Inflammatory macrophage treated with lipopolysaccharide for 4 hours (primary cell): ENCODE measurements at places on chromosomes 11 and 22.
A peak's percentile ranks its signal among the peaks of the same experiment; 100 is the strongest.

GRCh38 chr22:39808081-39808480 lies 85.5 kb downstream of the ENTHD1 start:
- DNase-seq: no peak

GRCh38 chr11:33884035-33884434 lies 7.8 kb downstream of the LMO2 start:
- DNase-seq: no peak

DNA sequence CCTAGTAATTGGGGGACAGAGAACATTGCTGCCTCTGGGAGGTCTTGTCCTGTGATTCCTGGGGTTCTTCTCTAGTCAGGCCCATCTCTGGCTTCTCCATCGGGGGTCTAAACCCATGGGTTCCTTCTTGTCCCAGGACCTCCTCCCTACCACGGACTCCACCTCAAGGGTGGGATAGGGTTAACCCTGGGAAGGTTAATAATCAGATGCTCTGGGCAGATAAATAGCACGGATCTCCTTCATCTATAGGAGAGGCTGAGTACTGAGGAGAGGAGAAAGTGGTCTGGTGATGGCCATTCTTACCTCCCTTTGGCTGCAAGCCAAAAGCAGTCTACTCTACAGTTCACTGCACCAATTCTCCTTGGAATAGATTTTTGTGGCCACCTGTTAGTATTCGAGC lies 10.5 kb downstream of the HEPHL1 start:
- no peak for DNase-seq

GRCh38 chr11:64241491-64242374 lies 838 bp downstream of the FKBP2 start:
- peak; percentile 25 for DNase-seq

DNA sequence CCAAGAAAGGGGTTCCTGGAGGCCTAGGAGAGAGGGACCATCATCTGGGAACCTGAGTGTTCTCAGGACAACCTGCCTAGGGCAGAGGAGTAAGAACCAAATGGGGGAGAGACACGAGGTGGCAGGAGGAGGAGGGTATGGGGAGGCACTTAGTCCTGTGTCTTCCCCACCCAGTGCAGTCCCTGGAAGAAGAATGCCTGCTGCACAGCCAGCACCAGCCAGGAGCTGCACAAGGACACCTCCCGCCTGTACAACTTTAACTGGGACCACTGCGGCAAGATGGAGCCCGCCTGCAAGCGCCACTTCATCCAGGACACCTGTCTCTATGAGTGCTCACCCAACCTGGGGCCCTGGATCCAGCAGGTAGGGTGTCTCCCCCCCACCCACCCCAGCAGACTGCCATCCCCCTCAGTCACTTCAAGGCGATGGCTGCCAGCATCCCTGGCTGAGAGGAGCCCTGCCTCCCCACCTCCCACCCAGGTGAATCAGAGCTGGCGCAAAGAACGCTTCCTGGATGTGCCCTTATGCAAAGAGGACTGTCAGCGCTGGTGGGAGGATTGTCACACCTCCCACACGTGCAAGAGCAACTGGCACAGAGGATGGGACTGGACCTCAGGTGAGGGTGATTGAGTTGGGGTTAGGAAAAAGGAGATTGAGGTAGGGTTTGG lies 3.7 kb upstream of the INPPL1 start:
- DNase-seq: no peak

DNA sequence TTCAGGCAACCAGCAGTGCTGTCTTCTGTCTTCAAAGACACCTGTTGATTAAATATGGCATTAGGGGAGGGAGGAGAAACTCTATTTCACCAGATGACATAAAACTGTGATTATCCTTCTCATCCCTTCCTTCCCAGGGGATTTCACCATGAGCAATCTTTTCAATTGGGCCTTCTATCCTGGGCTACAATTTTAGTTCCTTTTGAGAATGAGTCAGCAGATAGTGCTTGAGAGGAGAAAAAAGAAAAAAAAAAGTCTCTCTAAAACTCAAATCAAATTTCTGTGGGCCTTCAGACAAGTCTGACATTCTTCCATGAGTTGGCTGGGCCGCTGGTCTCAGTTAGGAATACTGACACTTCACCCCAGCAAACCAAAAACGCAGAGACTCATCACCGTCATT lies 7.2 kb downstream of the FLI1 start:
- DNase-seq: no peak

DNA sequence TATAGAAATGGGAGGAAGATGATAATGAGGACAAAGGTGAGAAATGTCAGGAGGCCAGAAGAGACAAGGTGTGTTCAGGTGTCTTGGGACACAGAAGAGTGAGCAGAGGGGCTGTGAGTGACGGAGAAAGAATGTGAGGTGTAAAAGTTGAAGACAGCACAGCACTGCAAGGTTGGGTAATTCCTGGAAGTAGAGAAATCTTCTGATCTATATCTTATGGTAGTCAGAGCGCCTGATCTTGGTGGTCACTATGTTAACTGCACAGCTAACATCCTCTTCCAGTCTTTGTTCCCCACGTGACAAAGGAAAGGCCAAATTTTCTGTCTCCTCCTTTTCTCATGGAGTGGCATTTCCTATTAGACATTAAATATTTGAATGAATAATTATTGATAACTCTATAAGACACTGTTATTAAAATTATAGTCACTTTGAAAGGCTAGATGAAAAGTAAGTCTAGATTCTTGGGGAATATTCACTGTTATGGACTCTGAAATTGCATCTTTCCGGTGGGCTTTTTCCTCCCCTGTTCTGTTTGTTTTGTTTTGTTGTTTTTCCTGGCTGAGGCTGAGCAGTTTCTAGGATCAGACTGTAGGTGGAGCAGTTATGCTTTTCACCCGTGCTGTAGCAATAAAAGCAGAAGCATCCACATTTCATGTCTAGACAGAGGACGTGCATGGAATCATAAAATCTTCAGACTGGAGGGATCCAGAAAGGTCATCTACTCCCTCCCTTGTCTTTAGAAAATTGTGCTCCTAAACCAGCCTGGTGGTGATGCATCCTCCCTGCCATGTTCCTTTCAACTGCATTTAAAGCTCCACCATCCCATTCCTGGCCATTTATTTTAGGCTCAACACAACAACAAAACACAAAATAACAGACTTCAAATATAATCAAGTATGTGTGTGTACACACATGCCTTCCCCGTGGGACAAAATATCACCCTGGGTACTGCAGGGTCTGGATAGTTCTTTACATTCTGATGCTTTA lies 26.6 kb downstream of the SC5D start:
- peak; percentile 68 for DNase-seq

GRCh38 chr22:45180146-45180679 lies 16.5 kb downstream of the NUP50 start:
- no peak for DNase-seq

DNA sequence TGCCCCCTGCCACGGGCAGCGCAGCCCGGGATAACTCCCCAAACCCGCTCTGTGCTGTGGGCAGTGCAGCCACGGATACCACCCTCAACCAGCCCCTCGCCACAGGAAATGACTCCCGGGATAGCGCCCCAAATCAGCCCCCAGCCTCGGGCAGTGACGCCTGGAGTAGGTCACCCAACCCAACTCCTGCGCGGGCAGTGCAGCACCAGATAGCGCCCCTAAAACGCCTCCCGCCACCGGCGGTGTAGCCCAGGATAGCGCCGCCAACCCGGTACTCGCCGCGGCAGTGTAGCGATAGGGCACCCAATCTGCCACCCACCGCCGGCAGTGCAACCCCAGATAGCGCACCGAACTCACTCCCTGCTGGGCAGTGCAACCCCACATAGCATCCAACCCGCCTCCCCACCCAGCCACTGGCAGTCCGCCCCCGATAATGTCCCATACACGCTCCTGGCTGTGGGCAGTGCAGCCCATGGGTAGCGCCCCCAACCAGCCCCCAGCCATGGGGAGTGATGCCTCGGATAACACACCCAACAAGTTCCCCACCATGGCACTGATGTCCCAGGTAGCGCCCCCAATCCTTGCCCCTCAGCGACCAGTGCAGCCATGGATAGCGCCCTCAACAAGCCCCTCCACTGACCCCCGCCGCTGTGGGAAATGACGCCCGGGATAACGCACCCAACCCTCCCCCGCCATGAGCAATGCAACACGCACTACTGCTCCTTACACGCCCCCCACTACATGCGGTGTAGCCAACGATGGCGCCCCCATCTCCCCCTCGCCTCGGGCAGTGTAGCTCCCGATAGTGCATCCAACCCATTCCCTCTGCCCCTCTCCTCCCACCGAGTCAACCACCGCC lies 1.5 kb downstream of the RFPL2 start:
- no peak for DNase-seq

DNA sequence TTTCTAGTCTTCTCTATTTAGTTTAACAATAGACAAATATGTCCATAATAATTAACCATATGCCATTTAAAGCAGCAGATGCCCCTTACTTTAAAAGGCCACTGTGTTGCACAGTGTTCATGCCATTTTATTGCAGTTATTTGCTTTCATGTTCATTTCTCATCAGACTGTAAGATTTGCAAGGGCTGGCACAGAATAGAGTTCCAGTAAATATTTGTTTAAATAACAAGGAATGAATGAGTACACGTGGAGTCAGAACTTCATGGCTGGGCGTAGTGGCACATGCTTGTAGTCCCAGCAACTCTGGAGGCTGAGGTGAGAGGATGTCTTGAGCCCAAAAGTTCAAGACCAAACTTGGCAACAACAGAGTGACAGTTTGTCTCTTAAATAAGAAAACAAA lies 1228.6 kb downstream of the LRRC4C start:
- no peak for DNase-seq

- DNase-seq: no peak
These were observed 89.1 kb upstream of the MTNR1B start for GRCh38 chr11:92880381-92880780.

DNA sequence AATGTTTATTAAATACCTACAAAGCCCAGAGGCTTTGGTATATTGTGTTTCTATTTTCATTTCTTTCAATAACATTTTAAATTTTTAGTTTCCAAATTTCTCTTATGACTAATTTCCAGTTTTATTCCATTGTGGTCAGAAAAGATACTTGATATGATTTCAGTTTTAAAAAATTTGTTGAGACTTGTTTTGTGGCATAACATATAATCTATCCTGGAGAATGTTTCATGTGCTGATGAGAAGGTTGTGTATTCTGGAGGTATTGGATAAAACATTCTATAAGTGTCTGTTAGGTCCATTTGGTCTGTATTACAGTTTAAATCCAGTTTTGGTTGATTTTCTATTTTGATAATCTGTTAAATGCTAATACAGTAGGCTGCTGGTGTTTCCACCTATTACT lies 9.8 kb upstream of the RAG1 start:
- DNase-seq: no peak

- DNase-seq: peak; percentile 79
These were observed 21.8 kb downstream of the OR5AN1 start for GRCh38 chr11:59380263-59381059.

GRCh38 chr22:46053563-46054090 lies 76.7 kb upstream of the WNT7B start:
- DNase-seq: peak; percentile 63

DNA sequence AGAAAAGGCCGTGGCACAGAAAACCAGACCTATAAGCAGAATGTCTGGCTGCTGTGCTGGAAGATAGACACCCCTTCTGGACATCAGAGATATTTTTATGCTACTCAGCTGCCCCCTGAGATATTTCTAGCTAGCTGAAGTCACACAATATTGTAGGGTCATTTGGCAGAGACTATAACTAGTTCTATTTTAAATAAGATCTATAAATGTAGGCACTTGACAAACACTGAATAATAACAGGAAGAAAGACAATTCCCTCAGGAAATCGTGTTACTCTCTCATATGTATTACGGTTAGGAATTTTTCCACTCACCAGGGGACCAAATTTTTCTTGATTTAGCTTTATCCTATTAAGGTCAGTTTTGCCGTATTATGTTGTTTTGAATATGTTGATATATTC lies 845.4 kb downstream of the OPCML start:
- DNase-seq: no peak

- no peak for DNase-seq
These were observed 13.2 kb downstream of the HSD17B12 start for GRCh38 chr11:43693731-43694130.

DNA sequence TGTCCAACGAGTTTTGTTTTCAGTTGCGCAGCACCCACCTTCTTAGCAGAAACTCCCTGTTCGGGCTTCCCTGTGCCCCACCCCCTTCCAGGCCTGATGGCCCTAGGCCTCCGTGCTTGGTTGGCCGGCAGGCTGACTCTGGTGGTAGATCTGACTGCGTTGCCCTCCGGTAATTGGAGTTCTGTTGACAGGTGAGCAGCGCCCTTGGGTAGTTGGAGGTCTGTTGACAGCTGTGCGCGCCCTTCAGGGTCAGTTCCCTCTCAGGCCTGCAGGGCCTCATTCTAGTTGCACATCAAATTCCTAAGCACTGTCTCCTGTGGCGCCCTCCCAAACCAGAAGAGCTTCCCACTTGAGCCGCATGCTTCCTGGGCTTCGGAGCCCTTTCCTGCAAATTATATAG lies 776 bp downstream of the DGCR6 start:
- no peak for DNase-seq

DNA sequence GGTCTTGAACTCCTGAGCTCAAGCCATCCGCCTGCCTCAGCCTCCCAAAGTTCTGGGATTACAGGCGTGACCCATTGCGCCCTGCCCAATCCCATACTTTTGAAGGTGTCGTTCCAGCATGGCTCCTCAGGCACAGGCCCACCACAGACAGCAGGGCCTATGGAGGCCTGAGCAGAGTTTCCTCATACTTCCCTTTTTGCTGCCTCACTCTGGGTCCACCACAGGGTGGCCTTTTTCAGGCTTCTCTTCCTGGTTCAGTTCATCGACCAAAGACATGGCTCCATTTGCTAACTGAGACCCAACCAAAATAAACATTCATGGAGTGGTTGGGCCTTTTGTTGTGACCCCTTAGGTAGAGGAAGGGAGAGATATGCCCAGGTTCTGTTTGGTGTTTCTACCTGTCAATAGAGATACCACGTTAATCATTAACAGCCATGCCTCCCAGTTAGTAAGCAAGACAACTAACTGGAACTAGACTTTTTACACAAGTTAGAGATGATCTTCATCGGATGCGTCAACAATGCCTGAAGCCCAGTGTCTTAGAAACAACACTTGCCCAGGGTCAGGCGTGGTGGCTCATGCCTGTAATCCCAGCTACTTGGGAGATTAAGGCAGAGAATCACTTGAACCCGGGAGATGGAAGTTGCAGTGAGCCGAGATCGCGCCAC lies 35.1 kb downstream of the TRIOBP start:
- peak; percentile 75 for DNase-seq

GRCh38 chr11:8297781-8298440 lies 34.2 kb upstream of the LMO1 start:
- no peak for DNase-seq

GRCh38 chr11:123103326-123103980 lies 41.5 kb upstream of the HSPA8 start:
- peak; percentile 47 for DNase-seq

DNA sequence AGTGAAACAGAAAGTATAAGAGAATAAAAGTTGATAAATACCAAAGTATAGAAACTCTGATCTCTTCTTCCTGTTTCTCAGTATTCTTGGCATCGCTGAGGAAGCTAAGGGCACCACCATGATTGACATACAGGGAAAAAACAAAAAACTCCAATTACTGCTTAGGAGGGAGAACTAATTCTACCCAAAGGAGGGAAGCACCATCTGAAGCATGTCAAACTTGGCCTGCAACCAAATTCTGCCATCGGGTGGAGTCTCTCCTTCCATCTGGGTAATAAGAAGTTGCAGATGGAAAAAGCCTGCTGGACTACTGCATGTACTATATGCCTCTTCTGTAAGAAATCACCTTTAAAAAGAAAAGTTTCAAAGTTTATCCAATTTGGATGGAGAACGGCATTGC lies 30.5 kb upstream of the PPP2R1B start:
- peak; percentile 76 for DNase-seq

- no peak for DNase-seq
These were observed 138.6 kb downstream of the TEAD1 start for GRCh38 chr11:12812849-12813248.

GRCh38 chr22:22773979-22774604 lies 113.5 kb upstream of the IGLL5 start:
- peak; percentile 77 for DNase-seq
